ENCODE measurements at places on chromosomes 2 and 18.

DNA sequence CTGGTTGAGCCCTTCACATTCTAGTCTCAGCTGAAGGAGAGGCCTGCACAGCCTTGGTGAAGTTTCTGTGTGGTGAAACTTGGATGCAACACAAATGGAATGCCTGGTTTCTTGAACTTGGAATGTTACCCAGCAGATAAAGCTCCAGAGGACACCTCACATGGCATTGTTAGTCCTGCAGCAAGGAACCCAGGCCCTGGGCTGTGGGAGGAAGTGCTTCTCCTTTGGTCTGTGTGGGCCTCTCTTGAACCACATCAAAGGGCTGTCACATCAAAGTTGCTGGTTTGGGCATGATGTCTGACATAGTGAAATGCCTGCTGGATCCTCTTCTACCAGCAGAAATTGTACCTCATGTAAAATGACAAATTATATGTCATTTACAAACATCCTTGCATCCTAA lies 198.5 kb downstream of the FHOD3 start:
- no peak for DNase-seq

- DNase-seq: no peak
Observed at GRCh38 chr2:8300216-8300615, 381.6 kb upstream of the ID2 start.

- no peak for DNase-seq
Observed at GRCh38 chr2:119741868-119742267, 17.9 kb upstream of the PTPN4 start.

GRCh38 chr2:36741188-36741837 lies 44.8 kb downstream of the VIT start:
- no peak for DNase-seq

DNA sequence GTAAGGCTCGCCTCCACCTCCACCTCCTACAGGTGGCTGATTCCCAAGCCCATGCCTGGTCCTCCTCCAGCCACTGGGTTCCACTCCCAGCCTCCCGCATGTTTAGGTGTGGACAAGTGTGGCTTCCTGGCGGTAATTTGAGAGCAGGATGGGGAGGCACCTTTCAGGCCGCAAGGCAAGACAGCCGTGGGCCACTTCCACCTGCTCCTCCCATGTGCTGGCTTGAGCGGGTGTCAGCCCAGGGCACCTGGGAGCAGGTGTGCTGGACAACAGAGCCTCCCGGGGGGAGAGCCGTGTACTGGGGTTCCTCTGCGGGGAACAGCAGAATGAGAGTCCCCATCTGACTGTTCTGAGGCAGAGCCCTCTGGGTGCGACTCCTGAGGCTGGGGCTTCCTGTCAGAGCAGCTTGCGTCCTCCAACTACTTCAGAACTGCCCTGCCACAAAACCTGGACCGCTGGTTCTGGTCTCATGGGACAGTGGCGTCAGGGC lies 83.9 kb downstream of the TPO start:
- no peak for DNase-seq

- no peak for DNase-seq
Observed at GRCh38 chr2:142991295-142991694, 113.8 kb downstream of the KYNU start.

DNA sequence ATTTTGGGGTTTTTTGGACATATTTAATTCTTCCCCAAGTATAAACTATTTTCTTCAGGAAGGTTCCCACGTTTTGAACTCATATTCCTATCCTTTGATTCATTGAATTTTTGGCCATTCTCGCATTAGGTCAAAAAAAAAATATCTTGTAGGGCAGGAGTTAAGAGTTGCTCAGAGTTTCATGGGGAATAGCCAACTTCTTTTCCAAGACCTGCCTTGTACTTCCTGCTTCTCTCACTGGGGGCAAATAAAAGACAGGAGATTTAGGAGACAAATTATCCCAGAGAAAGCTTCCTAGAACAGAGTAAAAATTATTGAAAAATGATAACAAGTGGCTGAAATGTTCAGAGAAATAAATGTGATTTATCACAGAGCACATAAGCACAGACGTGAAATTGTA lies 55.2 kb upstream of the BCL11A start:
- no peak for DNase-seq

- no peak for DNase-seq
Observed at GRCh38 chr2:75574106-75574505, 13.4 kb upstream of the EVA1A start.

- DNase-seq: no peak
Observed at GRCh38 chr2:144937910-144938709, 418.2 kb upstream of the ZEB2 start.

GRCh38 chr2:158060835-158061435 lies 40.7 kb upstream of the UPP2 start:
- DNase-seq: no peak

DNA sequence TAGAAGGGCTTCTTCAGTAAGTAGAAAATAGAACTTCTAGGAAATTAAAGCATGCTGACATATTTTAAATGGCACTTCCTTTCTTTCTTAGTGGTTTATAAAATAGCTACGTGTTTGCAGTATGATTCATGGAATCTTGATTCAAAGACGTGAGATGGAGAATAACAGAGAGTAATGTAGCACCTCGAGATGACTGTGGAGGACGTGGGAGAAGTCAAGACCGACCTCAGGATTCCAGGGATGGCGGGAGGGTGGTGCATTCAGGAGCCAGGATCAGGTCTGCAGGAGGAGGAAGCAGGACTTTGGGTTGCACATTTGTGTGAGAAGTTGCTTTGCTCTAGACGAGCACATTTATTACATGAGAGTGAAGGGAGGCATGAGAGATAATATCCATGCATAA lies 56.0 kb downstream of the DCDC2C start:
- no peak for DNase-seq

GRCh38 chr18:75635096-75635495 lies 207.6 kb upstream of the SMIM21 start:
- DNase-seq: no peak

DNA sequence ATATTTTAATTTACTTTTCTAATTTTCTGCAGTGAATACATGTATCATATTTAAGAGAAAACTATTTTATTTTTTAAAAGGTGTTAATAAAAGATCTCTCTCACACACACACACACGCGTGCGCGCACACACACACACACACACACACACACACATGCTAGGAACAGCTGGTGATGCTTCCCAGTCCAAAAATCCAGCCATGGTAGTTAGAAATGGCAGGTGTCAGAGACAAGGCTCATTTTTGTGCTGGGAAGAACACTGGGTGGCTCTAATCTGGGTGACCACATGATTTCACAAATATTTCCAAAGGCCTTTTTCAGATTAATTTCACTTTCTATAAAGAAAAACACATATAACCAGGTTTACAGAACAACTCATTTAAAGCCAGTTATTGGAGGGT lies 104.5 kb upstream of the NCK2 start:
- DNase-seq: no peak

- DNase-seq: no peak
Observed at GRCh38 chr18:44516450-44516849, 164.2 kb upstream of the SETBP1 start.

DNA sequence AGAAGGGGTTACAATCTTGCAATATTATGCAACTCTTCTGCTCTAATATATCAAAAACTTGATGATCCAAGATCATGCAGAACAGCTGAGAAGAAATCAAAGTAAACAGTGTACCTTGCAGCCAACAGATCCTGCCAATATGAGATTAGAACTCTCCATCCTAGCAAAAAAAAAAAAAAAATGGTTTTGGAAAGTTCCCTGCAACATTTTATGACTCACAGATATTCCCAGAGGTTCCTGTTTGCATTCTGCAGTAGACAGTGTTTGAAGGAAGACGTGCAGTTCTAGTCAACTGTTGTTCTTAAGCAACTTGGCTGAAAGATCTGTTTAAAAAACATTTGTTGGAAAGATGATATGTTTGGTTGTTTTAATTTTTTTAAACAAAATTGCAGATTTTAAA lies 103.6 kb upstream of the WDR75 start:
- no peak for DNase-seq

DNA sequence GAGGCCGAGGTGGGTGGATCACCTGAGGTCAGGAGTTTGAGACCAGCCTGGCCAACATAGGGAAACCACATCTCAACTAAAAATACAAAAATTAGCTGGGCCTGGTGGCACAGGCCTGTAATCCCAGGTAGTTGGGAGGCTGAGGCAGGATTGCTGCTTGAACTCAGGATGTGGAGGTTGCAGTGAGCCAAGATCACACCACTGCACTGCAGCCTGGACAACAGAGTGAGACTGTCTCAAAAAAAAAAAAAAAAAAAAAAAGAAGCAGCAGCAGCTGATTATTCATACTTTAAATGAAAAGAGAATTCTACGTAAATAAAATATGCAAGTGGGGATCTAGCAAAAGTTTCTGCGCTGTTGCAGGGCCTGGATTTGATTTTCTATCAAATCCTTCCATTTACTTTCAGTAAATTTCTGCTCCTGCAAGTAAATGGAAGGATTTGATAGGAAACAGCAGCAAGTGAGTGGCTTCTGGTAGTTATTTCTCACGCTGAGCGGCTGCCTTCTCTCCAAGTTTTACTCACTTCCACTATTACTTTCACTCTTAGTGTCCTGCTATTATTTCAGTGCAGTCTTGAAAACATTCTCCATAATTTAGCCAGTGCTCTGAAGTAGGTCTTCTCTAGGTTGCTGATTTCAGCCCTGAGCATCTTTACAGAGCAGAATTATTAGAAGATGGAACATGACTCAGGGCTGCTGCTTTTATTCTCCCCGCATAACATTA lies 68.4 kb downstream of the SLC16A14 start:
- no peak for DNase-seq

DNA sequence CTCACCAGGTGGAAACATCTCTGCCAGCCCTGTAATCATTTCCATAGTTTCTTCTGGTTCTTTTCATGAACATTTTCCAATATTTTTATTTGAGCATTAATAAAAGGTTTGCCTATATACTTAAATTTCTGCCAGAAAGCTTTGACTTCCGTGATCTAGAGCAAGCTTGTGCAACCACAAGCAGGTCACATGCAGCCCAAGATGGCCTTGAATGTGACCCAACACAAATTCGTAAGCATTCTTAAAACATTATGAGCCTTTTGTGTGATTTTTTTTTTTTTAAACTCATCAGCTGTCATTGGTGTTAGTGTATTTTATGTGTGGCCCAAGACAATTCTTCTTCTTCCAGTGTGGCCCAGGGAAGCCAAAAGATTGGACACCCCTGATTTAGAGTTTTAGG lies 51.6 kb downstream of the NEDD4L start:
- DNase-seq: no peak

DNA sequence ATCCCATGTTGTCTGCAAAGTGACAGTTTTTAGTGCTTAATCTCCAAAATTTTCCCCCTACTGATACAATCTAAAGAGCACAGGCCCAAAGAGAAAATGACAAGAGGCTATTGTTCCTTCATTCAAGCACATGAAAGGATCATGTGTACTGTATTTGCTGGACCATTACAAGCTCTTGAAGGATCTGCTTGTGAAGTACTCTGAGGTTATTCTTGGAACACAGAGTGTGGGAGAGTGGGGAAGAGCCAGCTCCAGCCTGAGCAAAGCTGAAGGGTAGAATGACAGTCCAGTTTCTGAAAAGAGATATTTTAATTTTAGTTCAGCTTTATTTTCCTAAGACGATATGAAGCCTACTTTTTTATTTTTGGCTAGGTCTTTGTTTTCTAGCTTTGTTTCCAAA lies 112.2 kb downstream of the GALNT3 start:
- no peak for DNase-seq

GRCh38 chr2:16330571-16330970 lies 335.1 kb downstream of the CYRIA start:
- no peak for DNase-seq

DNA sequence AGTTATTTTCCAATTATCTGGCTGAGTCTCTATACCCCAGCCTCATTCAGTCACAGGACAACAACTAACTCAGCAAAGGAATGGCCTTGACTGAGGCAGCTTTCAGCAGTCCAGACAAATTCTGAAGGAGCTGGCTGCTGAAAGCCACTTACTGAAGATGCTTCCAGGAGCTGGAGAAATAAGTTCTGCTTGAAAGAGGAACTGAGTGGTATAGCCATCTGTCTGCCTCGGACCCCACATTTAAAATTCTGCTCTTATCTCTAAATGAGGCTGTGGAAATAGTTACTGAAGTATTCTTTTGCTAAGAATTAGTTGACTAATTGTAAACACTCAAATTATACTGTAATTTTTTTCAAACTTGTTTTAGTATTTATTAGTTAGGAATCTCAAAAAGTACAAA lies 9.1 kb upstream of the GPD2 start:
- DNase-seq: no peak

Data from cerebellar nuclear complex (tissue), 1 donor.